ENCODE measurements at places on chromosomes 7 and 10.
A peak's percentile ranks its signal among the peaks of the same experiment; 100 is the strongest.

GRCh38 chr7:124085179-124085578 lies 52.3 kb upstream of the TMEM229A start:
- DNase-seq: peak; percentile 97

- DNase-seq: no peak
Measured at GRCh38 chr10:129199826-129200225, 267.2 kb upstream of the MGMT start.

DNA sequence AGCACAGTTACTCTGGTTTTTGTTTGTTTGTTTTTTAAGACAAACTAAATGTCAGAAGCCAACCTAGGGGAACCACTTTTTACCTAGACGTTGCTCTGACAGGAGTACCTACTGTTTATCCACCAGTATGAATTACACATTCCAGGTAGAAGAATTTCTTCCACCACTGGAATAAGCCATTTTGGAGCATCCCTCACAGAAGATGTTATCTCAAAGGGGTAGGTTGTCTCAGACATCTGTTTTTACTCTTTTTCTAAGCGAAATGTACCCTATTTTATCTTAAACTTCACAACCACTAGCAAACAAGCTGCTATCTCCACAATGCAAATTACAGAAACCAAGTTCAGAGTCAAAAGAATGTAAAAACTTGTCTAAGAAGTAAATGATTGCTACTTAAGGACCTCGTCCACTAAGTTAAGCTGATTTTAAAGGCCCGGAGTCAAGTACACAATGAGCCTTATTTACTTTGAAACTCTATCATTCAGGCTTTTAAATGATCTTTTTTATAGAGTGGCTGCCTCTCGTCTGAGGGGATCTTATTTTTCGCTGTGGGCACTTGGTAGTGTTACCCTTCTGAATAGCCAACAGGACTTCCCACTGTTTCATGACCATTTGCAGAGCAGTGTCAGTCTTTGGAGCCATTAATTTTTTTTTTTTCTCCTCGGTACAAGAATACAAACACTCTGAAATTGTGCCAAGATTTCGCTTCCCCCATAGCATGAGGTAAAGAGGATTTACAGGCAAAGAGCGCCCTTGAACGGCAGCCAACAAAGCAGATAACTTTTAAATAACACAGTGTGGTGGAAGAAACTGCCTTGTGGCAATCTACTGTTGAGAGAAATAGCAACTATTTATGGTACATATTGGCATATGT lies 15.7 kb upstream of the ARMC3 start:
- DNase-seq: peak; percentile 84

DNA sequence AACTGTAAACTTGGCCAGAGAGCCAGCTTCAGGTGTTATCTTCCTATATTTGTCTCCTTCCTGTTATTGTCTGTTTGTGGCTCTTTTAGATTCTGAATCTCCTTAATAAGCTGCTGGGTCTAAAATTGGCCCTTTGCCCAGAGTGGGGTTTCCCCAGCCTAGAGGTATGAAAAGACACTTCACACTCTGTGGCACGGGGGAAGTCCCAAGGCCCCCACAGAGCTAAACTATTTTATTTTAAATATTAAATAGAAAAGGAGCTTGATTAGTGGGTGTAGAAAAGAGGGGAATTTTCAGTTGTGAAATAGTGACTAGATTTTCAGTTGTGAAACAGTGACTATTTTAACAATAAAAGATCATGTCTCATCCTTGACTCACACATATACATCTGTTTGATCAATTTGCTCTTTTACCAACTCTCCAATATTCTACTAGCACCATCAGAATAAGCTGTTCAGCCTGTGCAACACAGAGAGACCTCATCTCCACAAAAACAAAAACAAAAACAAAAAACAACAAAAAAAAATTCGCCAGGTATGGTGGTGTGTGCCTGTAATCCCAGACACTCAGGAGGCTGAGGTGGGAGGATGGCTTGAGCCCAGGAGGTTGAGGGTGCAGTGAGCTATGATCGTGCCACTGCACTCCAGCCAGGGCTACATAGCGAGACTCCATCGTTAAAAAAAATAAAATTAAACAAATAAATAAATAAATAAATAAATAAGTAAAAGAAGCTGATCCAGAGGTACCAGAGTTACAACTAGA lies 24.9 kb upstream of the ADO start:
- peak; percentile 30 for DNase-seq

DNA sequence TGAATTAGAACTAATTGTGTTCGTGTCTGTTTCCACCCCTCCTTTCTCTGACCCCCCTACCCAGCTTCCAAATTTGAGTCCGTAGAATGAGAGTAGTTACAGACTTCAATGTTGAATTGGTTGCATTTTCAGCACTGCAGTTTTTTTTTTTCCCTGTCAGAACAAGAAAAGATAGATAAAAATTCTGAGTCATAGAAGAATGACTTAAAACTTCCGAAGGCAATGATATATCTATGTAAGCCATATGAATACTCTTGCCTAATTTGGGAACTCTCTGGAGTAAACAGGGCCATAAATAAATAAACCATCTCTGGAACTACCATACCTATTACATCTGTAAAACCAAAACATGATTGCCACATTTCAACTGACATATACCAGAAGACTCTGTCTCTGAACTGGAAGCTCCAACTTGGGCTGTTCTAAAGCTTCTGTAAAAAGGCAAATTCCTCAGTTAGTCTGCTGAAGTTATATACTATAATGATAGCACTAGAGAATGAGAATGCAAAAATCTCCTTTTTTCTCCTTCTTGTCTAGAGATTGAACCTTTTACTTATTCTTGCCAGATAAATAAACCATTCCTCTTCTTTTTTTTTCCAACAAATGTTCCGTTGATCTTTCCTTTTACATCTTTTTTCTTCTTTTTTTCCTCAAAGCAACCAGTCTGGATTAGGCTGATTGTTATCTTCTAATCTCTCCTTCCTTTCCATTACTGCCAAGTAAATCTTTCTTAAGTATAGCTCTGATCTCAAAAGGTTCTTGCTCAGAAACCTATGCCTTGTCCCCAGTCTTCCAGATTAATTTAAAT lies 23.5 kb downstream of the VCL start:
- DNase-seq: peak; percentile 91

DNA sequence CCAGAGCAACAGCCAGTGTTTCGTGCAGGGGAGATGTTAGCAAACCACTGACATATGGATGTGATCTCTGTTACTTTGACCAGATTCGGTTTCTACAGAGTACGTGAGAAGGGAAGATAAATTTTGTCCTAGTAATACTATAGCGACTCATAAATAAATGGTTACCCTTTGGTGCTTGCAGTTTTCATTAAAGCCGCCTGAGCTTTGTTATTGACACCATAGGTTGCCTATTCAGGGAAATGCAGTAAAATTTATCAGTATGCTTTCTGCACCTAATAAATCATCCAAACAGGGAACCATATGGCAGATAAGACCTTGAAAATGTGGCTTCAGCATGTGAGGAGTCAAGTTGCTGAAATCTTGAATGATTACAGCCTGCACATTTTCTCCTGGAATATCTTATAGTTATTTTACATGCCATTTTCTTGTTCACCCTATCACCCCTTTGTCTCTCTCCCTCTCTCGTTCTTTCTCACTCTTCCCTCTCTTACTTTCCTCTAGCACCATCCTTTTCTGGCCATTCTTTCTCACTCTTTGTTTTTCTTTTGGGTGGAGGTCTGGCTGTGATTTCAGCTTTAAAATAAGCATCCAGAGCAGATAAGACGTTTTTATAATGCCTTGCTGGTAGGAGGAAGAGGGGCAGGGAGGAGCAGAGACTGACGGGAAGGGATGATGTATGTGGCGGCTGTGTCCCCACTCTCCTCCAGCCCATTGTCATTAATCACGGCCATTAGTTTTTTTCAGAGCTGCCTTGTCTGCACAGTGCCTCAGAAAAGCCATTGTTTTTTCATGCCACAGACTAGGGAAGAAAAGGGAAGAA lies 182.5 kb downstream of the LRMDA start:
- peak; percentile 13 for DNase-seq

DNA sequence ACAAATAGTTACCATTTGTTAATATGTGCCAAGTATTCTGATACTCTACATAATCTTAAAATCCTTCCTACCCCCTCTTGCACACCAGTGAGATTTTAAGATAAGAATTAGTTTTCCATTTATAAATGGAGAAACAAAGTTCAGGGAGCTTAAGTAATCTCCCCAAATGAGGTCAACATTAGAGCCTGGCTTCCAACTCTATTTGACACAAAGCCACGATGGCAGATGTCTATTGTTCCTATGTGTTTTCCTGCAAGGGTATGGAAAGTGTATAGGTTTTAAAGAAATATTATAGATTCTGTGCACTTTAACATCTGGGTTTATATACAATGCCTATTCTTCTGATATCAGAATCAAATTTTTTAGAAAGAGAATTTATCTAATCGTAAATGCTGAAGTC lies 143.9 kb upstream of the SEMA3C start:
- DNase-seq: no peak

DNA sequence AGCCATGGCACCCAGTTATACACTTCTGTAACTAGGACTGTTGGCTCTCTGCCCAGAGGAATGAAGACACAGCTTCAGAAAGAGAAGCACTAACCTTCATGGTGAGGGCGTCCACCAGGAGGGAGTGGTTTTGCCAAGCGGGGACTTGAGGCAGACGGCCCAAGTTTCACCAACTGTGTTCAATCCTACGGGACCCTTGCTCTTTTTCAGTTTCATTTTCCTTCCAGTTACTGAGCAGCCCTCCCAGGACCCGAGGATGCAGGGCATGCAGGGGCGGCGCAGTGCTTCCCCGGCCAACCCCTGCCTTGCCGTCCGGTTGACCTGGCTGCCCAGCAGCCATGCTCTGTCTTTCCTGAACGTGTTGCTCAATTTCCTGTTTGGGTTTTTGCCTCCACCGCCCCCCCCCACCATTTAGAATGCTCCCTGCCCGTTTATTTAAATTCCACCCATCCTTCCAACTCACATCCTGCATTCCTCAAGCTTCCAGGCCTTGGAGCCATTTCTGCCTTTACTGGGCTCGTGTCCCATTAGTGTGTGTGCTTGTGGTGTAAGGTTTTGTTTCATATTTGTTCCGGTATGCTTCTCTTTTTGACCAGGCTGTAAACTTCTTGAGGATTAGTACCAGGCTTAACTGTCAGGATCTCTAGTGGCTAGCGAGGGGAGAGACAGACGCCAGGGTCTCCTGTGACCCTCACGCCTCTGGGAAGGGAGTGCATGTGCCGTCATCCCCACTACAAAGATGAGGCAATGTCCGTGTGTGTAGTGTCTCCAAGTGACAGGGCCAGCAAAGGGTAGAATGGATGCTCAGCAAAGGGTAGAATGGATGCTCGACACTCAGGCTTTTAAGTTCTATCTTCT lies 31.6 kb downstream of the IL15RA start:
- DNase-seq: peak; percentile 97

- no peak for DNase-seq
Measured at GRCh38 chr7:34044306-34044643, 138.9 kb downstream of the BMPER start.

- DNase-seq: peak; percentile 81
Measured at GRCh38 chr10:99775850-99776249, 6.6 kb upstream of the ABCC2 start.

DNA sequence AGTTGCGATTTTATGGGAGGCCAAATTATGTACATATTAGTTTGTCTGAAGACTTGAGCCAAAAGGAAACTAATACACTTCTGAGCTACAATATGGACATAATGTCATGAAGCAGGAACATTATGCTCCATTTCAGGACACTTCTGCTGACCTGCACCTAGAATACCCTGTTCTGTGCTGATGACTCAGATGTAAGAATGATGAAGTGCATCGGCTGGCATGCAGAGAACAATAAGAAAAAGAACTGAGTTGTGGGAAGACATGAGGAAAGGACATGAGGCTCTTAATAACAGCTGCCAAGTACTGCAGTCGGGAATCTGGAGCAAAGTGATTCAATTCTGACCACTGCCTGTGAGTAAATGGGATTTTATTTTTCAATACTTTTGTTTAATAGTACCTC lies 192.9 kb upstream of the VSTM2A start:
- DNase-seq: peak; percentile 39

- DNase-seq: no peak
Measured at GRCh38 chr7:150721970-150722373, 5.6 kb downstream of the GIMAP1 start.

GRCh38 chr10:5871596-5871995 lies 18.1 kb downstream of the ANKRD16 start:
- peak; percentile 62 for DNase-seq

DNA sequence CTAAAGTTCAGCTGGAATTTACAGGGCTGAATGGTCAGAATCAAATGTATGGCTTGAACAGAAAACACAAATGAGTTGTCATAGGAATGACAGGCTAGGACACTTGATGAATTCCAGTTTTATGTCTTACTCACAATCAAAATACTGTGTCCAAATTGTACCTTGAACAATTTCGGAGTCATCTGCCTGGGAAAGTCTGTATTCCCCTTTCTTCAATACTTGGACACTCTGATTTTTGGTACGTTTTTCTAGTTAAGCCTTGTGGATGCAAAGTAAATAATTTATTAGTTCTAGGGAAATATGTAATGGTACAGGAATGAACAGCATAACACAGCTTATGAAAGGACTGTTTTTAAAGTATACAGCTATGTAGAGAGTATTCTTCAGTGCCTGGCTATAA lies 100.4 kb downstream of the ITGB8 start:
- DNase-seq: no peak

DNA sequence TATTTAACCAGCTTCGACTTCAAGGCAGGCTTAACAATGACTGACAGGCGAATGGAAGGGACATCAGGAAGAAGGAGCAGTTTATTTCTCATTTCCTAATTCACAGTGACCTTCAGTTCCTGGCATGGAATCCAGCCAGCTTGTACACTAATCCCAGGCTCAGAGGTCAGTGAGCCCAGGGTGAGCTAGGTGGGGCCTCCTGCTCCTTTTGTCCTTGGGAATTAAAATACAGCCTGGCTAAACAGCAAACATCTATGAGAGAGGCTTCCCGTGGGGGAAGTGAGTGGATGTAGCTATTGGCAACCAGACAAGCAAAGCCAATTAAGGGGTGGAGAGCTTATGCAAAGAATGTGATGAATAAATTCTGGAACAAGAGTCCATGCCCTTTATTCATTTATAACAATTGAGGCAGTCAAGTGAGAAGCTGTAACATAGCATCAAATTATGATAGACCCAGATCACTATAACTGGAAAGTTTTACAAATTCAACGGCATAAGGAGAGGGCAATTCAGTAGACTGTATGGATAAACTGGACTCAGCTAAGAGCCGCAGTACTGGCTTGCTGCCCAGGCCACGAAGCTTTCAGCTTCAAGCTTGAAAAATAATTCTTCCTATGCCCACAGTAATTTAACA lies 57.1 kb downstream of the STK17A start:
- DNase-seq: peak; percentile 87

Measured in fibroblast of pulmonary artery (primary cell).